ENCODE measurements at places on chromosomes 7 and 10.
A peak's percentile ranks its signal among the peaks of the same experiment; 100 is the strongest.

- peak; percentile 46 for DNase-seq
Observed at GRCh38 chr10:48649349-48649944, 35.2 kb upstream of the WDFY4 start.

DNA sequence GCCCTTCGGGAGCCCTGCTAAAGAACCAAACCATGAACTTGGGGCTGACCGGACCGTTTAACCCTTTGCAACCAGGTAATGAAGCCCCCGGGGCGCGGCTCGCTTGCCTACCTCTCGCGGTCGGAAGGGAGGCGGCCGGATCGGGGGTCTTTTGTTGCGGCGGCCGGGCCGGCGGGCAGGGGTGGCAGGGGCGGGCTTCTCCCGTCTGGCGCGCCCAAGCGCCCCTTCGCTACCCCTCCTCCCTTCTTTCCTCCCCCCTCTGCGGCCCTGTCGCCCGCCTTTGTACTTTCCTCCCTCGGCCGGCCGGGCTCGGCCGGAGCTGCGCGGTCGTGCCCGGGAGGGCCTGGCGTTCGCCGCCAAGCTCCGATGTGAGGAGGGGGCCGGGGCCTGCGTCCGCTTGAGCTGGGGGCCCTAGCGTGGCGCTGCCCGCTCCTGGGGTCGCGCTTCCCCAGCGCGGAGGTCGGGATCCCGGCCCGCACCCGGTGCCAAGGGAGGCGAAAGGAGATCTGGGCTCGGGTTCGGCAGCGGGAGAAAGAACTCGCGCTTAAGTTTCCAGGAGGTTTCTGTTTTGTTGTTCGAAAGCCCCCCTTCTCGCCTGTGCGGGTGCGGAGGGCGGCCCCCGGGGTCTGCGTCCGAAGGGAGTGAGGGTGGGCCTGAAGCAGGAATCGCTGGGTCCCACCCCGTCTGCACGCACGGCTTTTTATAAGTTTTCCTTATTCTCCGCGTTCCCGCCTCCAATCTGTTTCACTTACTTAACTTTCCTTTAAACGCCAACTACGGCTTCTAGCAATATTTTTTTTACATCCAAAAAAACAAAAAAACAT lies 436.8 kb upstream of the GALNT17 start:
- DNase-seq, result no peak

DNA sequence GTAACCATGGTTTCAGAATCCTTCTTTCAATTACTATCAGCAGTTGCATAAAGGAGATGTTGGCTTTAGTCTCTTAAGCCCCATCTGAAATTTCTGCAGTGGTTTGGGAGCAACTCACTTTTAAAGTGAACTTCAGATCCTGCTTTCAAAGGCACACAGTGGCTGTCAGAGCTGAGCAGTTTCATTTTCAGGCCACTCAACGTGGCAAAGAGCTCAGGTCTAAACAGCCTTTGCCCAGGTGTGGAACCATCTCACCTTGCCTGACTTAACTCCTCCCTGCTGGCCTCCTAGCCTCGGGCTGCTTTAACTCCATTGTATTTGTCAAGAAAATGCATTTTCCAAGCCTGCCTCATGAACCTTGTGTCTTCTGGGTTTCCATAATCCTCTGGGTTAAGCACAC lies 197.5 kb upstream of the KMT2E start:
- DNase-seq, result no peak

DNA sequence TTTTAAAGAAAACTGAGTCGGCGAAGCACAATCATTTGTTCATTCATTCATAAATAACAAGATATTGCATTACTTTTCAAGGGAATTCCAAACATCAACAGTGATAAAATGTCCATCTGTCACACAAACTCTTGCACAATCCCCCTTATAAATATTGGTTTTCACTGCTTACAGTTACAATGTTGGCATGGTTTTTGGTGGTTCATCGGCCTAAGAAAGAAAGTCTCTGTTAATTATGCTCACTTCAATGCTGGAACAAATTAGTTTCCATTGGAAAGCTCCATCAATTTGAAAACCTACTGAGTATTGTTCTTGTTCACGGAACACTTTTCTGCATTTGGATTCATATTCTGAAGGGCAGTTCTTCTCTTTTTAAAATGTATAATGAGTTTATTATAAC lies 188.5 kb downstream of the JAZF1 start:
- no peak for DNase-seq

GRCh38 chr10:110357252-110357780 lies 52.6 kb upstream of the SMNDC1 start:
- DNase-seq, result no peak

- DNase-seq, result peak; percentile 60
Observed at GRCh38 chr10:133259602-133259989, 17.1 kb downstream of the ADAM8 start.

DNA sequence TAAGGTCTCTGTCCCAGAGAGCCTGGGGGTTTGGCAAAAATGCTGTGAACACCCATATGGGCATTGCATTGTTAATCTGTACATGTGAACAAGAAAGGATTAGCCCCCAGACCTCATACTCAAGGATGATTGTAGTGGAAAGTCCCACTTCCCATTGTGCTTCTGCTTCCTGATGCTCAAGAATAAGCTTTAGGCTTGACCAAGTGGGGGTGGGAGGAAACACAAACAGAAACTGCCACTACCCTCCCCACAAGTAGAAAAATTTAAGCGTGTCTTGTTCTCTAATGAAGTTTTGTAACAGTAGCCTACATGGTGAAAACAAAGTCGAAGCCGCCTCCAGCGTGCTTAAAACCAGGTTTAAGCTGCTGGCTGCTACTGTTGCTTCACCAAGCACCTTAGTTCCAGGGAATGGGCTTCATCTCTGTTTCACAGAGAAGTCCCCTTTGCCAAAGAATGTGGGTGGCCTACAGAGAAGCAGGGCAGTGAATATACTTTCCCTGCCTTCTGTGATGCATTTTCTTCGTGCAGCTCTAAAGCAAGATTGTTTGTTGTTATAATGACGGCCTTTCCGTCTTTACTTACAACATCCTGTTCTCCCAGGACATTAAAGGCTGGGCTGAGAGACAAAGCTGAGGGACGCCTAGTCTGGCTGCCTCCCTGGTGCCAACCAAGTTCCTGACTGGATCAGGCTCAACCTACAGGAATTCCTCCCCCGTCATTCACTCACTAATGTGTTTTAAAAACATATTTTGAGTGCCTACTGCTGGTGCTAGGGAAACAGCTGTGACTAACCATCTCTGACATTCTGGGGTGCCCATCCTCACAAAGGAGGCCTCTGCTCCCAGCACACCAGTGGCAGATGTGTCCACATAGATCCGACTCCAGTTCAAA lies 32.1 kb upstream of the CCSER2 start:
- no peak for DNase-seq

GRCh38 chr10:79602953-79603352 lies 7.8 kb upstream of the SFTPA1 start:
- DNase-seq, result no peak

GRCh38 chr10:7563770-7564169 lies 103.0 kb downstream of the ITIH5 start:
- DNase-seq, result no peak

DNA sequence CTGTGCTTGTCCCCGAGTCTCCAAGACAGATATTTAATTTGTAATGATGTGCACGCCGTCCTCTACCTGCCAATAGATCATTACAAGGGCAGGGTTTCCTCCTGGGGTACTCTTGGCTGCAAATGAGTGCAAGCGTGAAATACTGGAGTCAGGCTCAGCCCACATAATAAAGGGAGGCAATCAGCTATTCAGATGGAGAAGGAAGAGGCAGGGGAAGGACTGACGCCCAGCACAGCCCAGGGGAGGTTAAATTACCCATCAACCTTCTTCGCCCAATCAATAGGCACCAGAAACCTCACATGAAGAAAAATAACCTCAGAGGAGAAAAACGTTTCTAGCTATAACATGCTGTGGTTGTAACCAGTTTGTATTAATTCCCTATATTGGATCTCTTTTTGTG lies 544.9 kb upstream of the ADARB2 start:
- DNase-seq, result no peak

- no peak for DNase-seq
Observed at GRCh38 chr10:75449382-75450074, 18.1 kb downstream of the LRMDA start.

- no peak for DNase-seq
Observed at GRCh38 chr10:122564980-122565379, 4.4 kb downstream of the DMBT1 start.

- no peak for DNase-seq
Observed at GRCh38 chr7:11607686-11608085, 224.3 kb downstream of the THSD7A start.

- DNase-seq, result peak; percentile 75
Observed at GRCh38 chr7:130894146-130894908, 160.3 kb upstream of the KLF14 start.

DNA sequence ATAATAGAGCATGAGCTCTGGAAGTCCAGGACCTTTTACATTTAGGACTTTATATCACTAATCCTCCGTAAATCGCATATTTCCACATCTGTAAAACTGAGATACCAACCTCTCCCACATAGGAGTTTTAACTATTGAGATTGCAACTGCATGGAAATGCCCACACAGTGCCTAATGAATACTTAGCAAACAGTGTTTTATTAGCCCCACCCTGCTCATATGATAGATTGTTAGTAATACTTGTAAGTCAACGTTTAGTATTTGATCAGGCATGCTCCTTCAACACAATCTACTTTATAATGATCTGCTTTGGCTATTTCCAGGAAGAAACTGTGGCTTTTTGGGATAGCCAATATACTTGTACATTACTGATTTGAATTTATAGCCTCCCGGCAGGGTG lies 8.5 kb downstream of the PDZD8 start:
- DNase-seq, result no peak

DNA sequence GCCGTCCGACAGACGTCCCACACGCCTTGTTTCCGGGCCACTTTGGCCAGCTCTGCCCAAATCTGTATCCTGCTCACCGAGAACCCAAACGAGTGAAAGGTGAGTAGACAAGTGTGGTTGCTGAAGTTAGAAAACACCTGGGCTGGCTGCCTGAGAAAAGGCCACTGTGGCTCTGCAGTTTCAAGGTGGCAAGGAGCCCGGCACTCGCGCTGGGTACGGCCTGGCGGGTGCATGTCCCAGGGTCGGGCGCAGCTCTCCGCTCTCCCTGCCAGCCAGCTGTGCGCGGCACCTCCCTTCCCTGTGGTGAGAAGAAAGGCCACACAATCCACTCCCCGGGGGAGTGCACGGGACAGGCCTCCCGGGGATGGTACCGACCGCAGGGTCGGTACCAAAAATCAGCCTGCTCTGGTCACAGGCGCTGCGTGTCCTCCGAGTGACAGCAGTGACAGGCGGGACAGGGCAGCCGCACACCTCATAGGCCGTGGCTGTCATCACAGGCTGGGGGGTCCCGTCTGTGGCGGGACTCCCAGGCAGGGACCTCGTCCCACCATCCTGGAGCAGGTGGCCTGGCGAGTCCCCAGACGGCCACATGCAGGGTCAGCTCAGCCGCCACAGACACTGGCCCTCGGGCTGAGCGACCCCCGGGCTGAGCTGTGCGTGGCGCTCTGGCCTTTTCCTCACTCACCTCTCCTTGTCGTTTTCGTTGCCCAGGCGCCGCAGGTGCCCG lies 22.8 kb downstream of the CFAP46 start:
- DNase-seq, result no peak

DNA sequence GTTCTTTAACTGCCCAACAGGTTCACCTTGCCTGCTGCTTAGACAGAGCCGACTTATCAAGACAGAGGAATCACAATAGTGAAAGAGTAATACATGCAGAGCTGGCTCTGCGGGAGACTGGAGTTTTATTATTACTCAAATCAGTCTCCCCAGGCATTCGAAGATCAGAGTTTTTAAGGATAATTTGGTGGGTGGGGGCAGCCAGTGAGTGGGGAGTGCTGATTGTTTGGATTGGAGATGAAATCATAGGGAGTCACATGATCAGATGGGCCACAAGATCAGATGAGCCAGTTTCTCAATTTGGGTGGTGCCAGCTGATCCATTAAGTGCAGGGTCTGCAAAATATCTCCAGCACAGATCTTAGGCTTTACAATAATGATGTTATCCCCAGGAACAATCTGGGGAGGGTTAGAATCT lies 131.3 kb downstream of the AKR1D1 start:
- DNase-seq, result no peak

GRCh38 chr7:105656922-105657521 lies 75.7 kb upstream of the EFCAB10 start:
- DNase-seq, result no peak

GRCh38 chr10:35058134-35058533 lies 32.0 kb downstream of the CUL2 start:
- DNase-seq, result no peak

- DNase-seq, result peak; percentile 63
Observed at GRCh38 chr7:43584195-43584586, 1.3 kb downstream of the STK17A start.

GRCh38 chr7:41425926-41426325 lies 277.0 kb downstream of the INHBA start:
- no peak for DNase-seq

DNA sequence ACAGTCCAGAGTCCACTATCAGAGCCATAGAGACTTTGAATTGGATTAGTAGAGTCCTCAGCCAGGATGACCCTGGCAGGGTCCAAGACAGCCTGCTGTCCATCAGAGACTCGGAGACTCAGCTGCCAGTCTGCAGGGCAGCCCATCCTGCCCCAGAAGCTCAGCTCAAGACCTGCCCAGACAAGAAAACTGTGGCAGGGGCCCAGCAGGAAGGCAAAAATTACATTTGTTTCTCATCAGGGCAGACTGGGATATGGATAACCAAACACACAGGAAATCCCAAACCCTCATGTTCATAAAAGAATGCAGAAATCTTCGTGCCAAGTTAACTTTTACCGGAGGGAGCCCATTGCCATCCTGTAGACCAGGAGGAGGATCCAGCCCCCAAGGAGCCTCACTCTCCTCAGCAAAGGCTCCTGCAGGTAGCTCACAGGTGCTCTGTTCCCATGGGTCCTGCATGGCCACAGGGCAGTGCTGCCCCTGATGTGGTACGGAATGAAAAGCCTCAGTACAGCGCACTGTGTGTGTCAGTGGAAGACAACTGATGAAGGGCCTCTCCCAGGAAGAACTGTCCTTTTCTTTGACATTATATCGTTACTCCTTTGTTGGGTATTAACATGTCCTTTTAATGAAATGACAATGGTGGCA lies 222.2 kb downstream of the KCNMA1 start:
- DNase-seq, result no peak

DNA sequence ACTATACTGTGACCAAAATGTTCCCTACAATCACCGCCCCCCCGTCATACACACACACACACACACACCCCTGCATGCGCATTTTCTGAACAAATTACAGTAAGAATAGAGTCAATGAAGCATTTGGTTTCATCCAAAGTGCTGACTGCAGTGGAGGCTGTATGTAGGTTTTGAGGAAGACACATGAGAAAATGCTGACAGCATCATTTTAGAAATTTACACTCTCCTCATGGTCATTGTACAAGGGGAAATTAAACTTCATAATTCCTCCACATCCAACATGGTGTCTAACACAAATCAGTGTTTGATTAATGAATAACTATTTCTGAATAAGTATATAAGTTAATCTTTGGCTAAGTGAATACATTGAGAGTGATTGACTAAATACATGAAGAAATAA lies 1126.8 kb upstream of the PHF14 start:
- no peak for DNase-seq

- DNase-seq, result no peak
Observed at GRCh38 chr7:38757931-38758330, 126.8 kb upstream of the AMPH start.

- no peak for DNase-seq
Observed at GRCh38 chr7:100171840-100172239, 3.4 kb upstream of the GAL3ST4 start.

GRCh38 chr7:36690041-36690440 lies 34.3 kb downstream of the AOAH start:
- no peak for DNase-seq

- DNase-seq, result no peak
Observed at GRCh38 chr7:3995187-3995586, 686.9 kb upstream of the FOXK1 start.

GRCh38 chr7:7956531-7957128 lies 12.0 kb upstream of the GLCCI1 start:
- no peak for DNase-seq

All from right atrium auricular region (tissue), 2 donors.